ENCODE measurements at places on chromosomes 12 and 14.

GRCh38 chr12:66072566-66072965, 58.0 kb downstream of the LLPH start:
- no peak for DNase-seq

DNA sequence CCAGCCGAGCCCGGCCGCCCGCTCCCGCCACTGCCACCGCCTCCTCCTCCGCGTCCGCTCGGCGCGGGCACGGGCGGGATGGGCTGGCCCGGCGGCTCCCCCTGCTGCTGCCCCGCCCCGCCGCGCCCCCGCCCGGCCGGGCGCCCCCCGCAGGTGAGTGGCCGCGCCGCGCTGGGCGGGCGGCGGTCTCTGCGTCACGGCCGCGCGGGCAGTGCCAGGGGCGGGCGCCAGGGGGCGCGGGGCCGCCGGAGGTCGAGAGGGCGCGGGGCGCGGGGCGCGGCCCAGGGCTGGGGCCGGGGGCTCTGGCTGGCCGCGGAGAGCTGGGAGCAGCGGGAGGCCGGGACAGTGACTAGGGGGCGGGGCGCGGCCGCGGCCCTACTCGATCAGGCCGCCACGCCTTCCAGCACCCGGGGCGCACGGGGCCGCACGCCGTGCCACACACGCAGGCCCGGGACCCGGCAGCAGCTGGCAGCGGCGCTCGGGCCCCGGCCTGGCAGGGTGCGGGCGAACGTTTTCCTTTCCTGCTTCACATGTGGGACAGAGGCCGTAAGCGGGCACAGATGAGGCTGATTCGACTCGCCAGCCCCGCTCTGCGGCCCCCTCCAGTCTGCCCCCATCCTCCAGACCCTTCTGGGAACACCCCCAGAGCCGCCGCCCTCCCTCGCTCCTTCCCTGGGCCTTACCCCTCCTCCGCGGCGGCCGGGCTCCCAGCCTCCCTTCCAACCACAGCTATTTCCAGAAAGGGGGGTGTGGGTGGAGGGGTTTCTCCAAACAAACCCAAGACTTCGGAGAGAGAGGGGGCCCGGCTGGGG, 2.4 kb upstream of the TNS2 start:
- DNase-seq = no peak

- peak; percentile 81 for DNase-seq
Measured at GRCh38 chr14:35336494-35337268, 44.5 kb downstream of the PSMA6 start.

GRCh38 chr12:101968770-101969169, 91.4 kb downstream of the DRAM1 start:
- DNase-seq = no peak

DNA sequence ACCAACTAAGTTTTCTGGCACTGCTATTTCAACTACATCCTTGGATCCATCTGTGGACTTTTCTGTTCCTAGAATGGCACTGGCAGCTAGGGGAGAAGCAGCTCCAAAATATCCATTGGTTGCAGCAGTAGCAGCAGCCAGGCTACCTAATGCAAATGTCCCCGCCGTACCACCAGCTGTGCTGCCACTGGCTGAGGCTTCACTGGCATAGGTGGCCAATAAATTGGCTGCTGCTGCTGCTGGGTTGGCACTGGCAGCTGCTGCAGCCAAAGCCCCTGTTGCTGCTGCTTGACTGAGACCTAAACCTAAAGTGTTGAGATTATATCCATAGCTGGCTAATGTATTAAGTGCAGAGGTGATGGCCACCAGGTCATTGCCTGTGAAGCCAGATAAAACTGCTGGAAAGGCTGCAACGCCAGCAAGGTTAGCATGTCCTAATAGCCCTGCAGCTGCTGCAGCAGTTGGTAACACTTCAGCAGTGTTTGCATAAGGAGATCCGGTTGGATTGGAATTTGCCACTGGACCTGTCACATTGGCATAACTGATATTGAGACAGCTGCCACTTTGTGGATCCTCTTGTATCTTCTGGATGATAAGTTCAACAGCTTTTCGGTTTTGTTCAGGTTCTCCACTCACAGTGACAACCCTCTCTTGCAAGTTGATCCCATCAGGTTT, 149.5 kb downstream of the NOVA1 start:
- peak; percentile 98 for DNase-seq

DNA sequence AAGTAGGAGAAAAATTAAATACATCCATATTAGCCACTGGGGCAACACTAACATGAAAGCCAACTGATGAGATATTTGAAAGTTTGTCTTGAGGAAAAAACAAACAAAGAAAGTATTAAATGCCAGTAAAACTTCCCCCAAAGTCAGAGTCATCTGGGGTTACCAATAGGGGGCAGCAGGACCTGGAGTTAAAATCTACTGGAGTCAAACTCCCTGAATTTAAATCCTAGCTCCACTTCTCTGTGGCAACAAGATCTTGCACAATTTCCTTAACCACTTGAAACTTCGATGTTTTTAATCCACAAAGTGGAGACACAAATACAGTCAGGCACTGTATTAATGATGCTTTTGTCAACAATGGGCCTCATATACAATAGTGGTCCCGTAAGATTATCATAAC, 14.4 kb downstream of the PLEKHG7 start:
- DNase-seq = no peak

DNA sequence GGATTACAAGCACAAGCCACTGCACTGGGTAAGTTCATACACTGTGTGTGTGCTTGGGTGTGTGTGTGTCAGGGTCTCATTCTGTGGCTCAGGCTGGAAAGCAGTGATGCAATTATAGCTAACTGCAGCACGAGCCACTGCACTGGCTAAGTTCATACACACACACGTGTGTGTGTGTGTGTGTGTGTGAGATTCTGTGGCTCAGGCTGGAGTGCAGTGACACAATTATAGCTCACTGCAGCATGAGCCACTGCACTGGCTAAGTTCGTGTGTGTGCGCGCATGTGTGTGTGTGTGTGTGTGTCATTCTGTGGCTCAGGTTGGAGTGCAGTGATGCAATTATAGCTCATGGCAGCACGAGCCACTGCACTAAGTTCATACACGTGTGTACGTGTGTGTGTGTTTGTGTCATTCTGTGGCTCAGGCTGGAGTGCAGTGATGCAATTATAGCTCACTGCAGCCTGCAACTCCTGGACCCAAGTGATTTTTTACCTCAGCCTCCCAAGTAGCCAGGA, 85.4 kb downstream of the HECTD1 start:
- no peak for DNase-seq

DNA sequence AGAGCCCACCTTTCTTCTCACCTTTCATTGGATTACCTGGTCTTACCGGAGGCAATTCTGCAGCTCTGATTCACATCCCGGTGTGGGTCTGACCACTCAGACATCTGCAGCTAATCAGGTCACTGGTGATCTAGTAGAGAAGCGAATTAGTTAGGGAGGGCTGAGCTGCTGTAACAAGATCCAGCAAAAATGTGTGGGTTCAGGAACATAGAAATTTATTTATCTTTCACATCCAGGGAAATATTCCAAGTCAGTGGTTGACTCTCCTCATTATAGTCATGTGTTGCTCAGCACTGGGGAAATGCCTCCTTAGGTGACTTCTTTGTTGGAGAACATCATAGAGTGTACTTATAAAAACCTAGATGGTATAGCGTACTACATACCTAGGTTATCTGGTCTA, 218.7 kb upstream of the PELI2 start:
- no peak for DNase-seq

DNA sequence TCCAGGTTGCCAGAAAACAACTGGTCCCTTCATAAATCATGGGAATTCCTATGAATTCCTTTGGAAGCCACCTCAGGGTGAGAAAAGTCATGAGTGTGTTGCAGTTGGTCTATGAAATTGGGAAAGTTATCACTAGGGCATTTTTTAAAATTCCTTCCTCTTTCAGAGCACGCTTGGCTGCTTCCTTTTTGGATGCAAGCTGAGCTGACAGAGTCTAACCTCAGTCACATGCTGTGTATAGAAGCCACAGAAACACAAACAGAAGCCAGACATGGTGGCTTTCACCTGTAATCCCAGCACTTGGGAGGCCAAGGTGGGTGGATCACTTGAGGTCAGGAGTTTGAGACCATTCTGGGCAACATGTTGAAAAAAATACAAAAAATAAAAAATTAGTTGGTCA, 21.7 kb upstream of the HELB start:
- no peak for DNase-seq

DNA sequence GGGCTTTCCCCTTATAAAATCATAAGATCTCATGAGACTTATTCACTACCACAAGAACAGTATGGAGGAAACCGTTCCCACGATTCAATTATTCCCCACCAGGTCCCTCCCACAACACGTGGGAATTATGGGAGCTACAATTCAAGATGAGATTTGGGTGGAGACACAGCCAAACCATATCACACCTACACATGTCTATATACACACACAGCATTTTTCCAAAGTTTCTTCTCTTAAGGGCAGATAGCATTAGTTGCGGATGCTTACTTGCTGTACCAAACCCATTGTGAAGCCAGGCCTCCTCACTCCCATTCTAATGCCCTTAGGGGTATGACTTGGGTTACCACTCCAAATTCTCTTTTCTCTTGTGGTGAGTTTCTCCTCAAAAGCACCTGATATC, 104.1 kb upstream of the RAP1B start:
- no peak for DNase-seq

- DNase-seq = no peak
Measured at GRCh38 chr14:50677527-50678063, 9.5 kb upstream of the SAV1 start.

DNA sequence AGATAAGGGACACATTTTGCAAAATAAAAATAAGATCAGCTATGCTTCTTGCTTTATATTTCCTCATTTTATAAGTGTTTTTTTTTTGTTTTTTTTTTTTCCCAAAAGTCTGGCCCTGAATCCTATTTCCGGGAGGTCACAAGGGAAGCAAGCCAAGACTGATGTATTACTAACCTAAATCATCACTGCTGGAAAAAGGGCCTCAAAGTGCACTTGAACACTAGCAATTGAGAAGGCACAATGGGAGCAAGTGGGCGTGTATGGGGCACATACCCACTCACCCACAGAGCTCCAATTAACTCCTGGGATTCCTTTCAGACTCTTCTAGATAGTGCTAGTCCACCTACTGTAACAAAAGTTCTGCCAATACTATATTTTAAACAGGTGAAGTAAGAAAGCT, 58.8 kb downstream of the STON2 start:
- no peak for DNase-seq

DNA sequence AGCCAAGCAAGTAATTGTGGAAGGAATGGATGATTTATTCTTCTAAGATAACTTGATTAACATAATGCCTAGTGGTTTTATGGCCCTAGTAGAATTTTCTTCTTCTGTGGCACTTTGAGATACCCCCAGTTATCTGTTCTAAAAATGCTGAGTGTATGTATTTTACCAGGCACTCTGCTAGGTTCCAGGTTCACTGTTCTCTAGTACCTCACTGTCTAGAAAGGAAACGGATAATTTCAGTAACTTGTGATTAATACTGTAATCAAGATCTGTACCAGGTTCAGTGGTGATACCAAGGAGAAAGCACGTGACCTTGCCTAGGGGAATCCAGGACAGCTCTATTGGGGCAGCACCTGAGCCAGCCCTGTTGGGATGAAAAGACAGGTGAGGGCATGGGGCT, 8.0 kb downstream of the ANO6 start:
- DNase-seq = no peak

- DNase-seq = no peak
Measured at GRCh38 chr12:121975021-121975420, 46.7 kb upstream of the BCL7A start.

- peak; percentile 13 for DNase-seq
Measured at GRCh38 chr14:51652168-51653078, 713 bp downstream of the FRMD6 start.

DNA sequence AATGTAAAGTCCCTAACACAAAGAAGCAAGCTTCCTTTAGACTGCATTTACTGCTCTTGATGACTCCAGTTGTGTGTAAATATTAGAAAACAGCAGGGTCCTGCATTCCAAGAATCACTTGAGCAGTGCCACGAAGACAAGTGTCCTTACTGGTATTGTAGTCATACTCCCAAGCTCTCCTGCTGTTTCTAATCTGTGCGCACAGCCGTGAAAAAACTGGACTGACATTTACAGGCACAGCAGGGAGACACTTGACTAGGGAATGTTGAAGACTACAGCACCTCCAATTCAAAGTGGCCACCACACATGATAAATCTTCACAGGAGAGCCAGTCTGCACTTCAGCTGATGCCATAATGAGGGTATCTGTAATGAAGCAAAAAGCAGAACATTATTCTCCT, 91.4 kb downstream of the VRK1 start:
- no peak for DNase-seq
